NCI-H1048 (cell line): ENCODE measurements at places on chromosomes 1 and 21.

DNA sequence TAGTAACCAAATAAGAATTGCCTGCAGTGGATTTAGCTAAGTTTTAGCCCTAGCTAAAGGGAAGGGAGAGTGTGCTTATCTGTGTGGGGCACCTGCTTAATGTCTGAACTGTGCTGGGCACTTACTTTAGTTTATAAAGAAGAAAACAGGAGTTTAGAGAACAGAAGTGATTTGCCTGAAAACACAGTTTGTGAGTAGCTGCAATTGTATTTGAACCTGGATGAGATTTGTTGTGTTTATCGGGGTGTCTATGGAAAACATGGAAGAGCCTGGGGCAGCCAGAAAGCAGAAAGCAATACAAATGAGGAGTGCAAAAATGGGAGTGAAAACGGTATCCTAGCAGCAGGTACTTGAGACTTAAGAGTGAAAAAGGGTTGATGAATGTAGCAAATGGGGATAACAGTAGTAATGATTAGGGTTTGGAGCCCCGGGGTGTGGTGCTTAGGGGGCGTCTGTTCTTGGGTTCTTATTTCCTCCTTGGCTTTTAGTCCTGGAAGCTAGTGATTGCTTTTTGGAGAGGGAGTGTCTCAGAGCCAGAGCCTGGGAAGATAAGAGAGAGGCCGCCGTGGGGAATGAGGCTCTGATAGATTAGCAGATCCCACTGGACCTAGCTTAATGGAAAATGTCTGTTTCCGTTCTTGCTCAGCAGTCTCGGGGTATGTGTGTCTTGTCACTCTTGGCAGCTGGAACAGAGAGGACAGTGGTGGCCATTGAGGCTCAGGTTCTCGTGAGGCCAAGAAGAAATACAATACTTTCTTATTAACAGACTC lies 5.6 kb downstream of the PRCC start:
- DNase-seq: no peak

GRCh38 chr21:42925114-42925926 lies at the start of gene ERVH48-1:
Gene ERVH48-1, minus strand, starts transcription at chr21:42925630. Its CDS starts 6,624 bp downstream, at chr21:42919006.
- no peak for DNase-seq

DNA sequence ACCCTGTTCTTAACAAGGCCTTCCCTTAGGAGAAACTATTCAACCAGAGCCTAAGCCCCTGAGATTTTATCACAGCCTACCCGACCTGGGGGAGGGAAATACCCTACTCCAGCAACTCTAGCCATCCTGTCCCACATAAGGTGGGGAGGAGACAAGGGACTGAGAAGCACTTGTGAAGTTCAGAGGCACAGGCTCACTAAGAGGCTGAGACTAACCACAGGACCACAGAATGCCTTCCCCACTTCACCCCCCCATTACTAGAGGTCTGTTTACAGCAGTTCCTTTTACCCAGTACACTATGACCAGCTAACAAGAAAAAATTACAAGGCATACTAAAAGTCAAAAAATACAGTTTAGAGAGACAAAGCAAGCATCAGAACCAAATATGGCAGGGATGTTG lies 86.8 kb downstream of the TEX35 start:
- DNase-seq: no peak

DNA sequence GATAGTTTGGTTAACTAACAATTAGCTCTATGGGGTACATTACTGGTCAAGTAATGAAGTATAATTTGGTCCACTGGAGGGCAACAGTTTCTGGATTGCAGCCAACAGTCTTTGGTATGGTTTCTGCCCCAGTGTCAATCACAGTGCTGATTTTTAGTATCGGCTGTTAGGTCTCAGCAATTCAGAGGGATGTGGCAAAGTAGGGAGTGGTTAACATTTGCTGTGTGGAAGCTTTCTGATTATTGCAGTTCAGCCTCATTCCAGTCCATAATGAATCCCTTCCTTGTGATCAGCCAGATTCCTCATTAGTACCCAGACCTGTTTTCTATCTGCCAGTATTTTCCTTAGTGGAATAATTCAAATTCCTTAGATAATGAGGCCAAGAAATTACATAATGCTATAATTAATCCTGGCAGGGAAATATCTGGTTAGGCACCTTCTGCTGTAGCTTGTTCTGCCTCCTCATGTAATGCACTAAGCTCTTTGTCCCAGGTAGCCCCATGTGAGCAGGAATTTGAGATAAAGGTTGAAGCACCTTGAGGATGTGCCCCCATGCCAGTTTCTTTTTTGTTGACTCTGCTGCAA lies 14.0 kb downstream of the F3 start:
- DNase-seq: peak; percentile 42
